Ascending aorta (tissue), 2 donors: ENCODE measurements at places on chromosomes 16 and 17.

DNA sequence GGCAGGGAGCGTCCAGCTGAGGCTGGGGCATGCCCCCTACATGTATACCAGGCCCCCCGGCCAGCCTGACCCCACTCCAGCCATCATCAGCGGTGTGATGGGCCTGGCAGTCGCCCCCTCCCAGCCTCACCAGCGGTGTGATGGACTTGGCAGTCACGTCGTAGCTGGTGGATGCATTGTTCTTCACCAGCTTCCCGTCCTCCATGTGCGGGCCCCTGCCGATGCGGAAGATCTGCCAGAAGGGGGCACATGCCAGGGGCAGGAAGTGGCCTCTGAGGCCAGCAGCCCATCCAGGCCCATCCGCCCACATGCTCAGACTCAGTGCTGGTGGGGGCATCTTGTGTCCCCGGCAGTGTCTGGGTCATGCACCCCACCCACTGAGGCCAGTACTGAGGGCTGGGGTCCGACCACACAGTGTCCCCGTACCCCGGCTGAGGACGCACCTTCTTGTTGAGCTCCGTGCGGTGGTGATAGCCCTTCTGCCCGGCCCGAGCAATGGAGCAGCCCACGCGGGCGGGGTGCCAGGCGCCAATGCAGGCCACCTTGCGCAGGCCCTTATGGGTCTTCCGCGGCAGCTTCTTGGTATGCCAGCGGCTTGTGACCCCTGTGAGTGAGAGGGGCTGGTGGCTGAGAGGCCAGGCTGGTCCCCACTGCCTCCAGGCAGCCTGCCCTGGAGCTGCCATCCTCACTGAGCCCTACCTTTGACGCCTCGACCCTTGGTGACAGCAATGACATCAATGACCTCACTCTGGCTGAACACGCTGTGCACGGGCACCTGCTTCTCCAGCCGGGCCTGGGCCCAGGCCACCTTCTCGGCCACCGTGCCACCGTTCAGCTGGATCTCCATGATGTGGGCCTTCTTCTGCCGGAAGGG lies 3.7 kb upstream of the MSRB1 start:
- peaks cover 7% of the 10 kb centered on the region for H3K4me1 ChIP-seq
- no peaks in the 10 kb centered on the region for H3K27me3 ChIP-seq
- no peaks in the 10 kb centered on the region for H3K36me3 ChIP-seq
- H3K4me3 ChIP-seq = no peak overlapping the region
- no peak for DNase-seq
- H3K27ac ChIP-seq = no peak overlapping the region

- H3K4me1 ChIP-seq = peaks cover 10% of the 10 kb centered on the region
- H3K36me3 ChIP-seq = no peaks in the 10 kb centered on the region
- H3K27ac ChIP-seq = peak within 1 kb of the TSS; percentile 86
Observed at GRCh38 chr16:15949210-15950160, at the start of gene ABCC1. TSS of gene ABCC1 (plus strand) at chr16:15949616. CDS start at chr16:15949752, 136 bp downstream.

- H3K4me1 ChIP-seq = peaks cover 9% of the 10 kb centered on the region
- no peaks in the 10 kb centered on the region for H3K27me3 ChIP-seq
- H3K36me3 ChIP-seq = no peaks in the 10 kb centered on the region
Observed at GRCh38 chr16:11383481-11384183, 38.4 kb downstream of the RMI2 start.

GRCh38 chr16:72210555-72210954 lies 38.6 kb upstream of the PMFBP1 start:
- H3K27ac ChIP-seq = no peak overlapping the region
- H3K27me3 ChIP-seq = no peaks in the 10 kb centered on the region
- H3K4me1 ChIP-seq = no peaks in the 10 kb centered on the region
- no peak for DNase-seq
- H3K4me3 ChIP-seq = no peak overlapping the region

DNA sequence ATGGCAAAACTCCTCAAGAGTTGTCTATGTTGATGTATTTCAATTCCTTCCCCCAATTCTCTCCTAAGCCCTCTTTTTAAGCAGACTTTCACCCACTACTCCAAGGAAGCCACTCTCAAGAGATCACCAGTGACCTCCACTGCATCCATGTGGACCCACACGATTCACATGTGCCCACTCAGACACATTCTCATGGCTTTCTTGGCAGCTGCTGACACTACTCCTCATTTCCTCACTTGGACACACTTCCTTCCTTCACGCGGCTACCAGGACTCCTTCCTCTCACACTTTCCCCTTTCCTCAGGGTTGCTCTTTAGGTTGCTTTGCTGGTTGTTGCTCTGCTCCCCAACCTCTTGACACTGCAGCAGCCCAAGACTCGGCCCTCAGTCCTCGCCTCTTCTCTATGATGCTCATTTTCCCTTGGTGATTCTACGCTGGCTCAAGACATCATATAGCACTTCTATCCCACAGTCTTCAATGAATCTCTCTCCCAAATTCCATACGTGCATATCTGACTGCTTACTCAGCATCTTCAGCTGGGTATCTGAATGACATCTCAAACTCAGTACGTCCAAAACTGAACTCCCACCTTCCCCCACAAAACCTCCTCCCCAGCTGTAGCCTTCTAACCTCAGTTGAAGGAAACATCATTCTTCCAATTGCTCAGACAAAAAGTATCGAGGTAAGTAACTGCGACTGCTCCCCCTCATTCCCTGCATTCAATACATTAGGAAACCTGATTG lies 28.2 kb downstream of the HELZ start:
- no peaks in the 10 kb centered on the region for H3K27me3 ChIP-seq
- no peak overlapping the region for H3K27ac ChIP-seq
- DNase-seq = no peak
- H3K4me3 ChIP-seq = no peak overlapping the region
- H3K36me3 ChIP-seq = peaks cover 24% of the 10 kb centered on the region
- no peaks in the 10 kb centered on the region for H3K4me1 ChIP-seq

DNA sequence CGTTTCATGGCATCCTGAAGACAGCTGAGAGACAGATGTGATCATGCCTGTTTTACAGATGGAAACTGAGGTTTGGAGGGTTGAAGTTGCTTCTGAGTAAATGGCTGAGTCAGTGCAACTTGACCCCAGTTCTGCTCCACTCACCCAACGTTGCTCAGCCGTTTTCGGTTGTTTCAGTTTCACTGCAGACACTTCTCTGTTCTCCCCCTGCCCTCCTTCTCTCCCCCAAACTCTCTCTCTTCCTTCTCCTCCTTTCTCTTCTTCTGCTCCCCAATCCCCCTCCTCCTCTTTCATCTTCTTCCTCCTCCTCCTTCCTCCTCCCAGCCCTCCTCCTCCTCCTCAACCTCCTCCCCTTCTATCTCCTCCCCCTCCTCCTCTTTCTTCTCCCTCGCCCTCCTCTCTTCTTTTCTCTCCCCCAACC lies 9.4 kb upstream of the CEP20 start:
- no peak overlapping the region for H3K4me3 ChIP-seq
- H3K27ac ChIP-seq = no peak overlapping the region
- H3K36me3 ChIP-seq = no peaks in the 10 kb centered on the region
- no peaks in the 10 kb centered on the region for H3K4me1 ChIP-seq

GRCh38 chr17:213286-214105 lies 32.0 kb upstream of the DOC2B start:
- no peaks in the 10 kb centered on the region for H3K4me1 ChIP-seq
- no peak overlapping the region for H3K27ac ChIP-seq
- DNase-seq = no peak
- no peaks in the 10 kb centered on the region for H3K36me3 ChIP-seq
- no peaks in the 10 kb centered on the region for H3K27me3 ChIP-seq

GRCh38 chr16:11379420-11379819 lies 34.2 kb downstream of the RMI2 start:
- no peak overlapping the region for H3K4me3 ChIP-seq
- no peak overlapping the region for H3K27ac ChIP-seq
- no peak for DNase-seq
- no peaks in the 10 kb centered on the region for H3K36me3 ChIP-seq

DNA sequence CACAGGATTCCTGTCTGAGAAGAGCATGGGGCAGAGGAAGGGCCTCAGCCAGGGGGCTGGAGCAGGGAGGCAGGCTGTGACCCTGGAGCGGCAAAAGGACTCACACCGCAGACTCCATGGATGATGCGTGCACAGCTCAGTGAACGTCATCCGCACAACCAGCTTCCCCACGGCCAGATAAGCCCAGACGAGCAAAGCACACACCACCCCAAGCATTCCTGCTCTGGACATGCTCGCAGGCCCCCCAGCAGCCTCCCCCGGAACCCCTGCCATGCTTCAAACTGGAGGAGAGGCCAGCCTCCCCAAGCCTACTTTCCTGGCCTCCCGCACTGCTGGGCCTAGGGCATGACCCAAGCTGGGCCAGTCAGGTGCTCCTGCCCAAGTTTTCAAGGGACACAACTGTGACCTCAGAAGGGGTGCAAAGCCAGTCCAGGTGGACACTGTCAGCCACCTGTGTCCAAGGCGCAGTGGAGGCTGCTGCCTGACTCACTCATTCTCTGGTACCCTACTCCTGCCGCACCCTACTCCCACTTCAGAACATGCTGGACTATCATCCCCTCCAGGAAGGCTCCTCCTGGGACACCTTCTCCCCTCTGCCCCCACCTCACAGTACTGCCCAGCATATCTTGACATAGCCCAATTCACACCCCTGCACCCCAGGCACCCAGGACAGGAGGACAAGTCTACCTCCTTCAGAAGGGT lies 4.8 kb downstream of the BCAR1 start:
- peak overlapping the region; percentile 100 for H3K27ac ChIP-seq
- H3K4me1 ChIP-seq = peaks cover 51% of the 10 kb centered on the region
- H3K4me3 ChIP-seq = peak overlapping the region; percentile 69
- no peak for DNase-seq

GRCh38 chr16:63890081-63890480 lies 1231.8 kb downstream of the CDH11 start:
- H3K4me1 ChIP-seq = no peaks in the 10 kb centered on the region
- no peak overlapping the region for H3K27ac ChIP-seq
- H3K27me3 ChIP-seq = no peaks in the 10 kb centered on the region
- H3K36me3 ChIP-seq = no peaks in the 10 kb centered on the region
- no peak overlapping the region for H3K4me3 ChIP-seq

DNA sequence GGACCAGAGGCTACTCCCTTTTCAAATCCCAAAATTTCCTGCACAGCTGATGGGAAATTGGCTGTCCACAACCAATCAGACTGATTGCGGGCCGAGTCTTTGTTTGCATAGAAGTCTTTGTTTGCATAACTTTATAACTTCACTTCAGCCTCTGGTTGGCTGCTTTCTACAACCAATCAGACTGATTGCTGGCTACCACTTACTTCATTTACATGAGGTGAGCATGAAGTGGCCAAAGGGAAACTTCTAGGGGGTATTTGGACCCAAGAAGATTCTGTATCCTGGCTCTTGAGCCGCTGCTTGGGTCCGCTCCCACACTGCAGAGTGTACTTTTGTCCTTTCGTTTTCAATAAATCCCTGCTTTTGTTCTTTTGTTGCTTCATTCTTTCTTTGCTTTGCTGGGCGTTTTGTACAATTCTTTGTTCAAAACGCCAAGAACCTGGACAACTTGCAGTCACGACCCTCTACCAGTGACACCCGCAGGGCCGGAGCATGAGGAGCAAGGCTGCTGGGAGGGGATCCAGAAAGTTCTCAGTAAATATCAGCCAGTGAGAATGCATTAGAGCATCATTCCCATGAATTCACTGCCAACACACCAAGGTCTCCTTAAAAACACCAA lies 67.5 kb downstream of the IQCK start:
- no peak for DNase-seq
- no peak overlapping the region for H3K4me3 ChIP-seq
- H3K36me3 ChIP-seq = no peaks in the 10 kb centered on the region
- no peaks in the 10 kb centered on the region for H3K27me3 ChIP-seq
- H3K27ac ChIP-seq = no peak overlapping the region

DNA sequence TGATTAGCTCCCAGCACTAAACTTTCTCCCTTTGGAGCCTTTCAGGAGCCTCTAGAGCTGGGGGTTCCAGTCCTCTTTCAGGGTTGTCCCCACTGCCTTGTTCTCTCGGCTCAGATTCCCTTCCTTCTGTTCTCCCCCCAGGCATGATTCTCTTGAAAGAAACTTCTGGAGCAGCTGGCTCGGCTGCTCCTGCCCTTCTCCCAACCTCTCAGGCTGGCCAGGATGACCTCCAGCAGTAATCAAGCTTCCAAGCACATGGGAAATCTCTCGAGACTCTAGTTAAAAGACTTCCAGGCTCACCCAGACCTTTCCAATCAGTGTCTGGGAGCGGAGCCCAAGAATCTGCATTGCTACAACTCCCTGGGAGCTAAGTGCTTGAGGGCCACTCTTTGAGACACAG lies 3.6 kb downstream of the SDK2 start:
- H3K36me3 ChIP-seq = no peaks in the 10 kb centered on the region
- no peaks in the 10 kb centered on the region for H3K27me3 ChIP-seq
- no peak overlapping the region for H3K4me3 ChIP-seq
- peak overlapping the region; percentile 70 for H3K27ac ChIP-seq
- peaks cover 11% of the 10 kb centered on the region for H3K4me1 ChIP-seq

DNA sequence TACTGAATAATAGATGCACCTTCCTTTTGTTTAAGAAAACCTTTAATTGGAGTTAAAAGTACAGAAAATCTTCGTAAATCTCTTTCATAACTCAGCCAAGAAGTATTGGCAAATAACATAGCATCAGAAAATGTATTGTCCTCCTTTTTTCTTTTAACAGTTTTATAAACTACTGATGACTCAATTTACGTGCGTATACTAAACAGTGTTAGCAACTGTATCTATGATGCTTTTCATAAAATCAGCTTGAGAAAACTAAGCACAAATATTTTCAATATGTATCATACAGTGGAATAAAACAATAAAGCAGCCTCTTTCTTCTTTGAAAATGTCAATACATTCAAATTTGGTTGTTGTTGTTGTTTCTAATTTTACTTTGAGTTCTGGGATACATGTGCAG lies 88.6 kb downstream of the STXBP4 start:
- no peaks in the 10 kb centered on the region for H3K27me3 ChIP-seq
- DNase-seq = no peak
- no peak overlapping the region for H3K4me3 ChIP-seq
- H3K27ac ChIP-seq = no peak overlapping the region
- H3K4me1 ChIP-seq = no peaks in the 10 kb centered on the region
